ENCODE measurements at places on chromosomes 1 and 21.

DNA sequence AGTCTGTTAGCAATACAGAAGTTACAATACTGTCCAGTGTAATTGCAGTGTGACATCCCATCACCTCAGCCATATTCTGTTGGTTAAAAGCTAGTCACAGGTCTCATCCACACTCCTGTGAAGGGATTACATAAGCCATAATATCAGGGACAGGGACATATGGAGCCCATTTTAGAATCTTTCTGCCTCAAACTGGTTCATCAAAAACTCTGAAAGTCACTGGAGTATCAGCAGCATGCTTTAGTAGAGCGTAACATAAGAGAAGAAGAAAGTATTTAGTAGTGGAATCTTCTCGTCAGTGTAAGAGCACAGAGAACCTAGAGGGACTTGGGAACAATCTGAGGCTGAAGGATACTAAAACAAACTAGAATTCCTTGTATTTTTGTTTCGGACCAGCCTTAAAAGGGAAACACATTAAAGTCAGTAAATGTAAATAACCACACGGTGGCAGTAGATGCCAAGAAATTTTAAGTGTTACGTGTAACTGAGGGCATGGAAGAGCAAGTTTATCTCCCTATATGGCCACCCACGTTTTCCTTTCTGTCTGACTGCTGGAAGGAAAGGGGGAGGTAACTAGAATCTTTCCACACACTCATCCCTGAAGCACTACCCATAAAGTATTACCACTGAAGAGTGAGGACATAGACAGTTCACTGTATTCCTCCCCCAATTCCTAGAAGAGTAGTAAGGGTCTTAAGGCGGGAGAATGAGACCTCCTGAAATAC, 41.6 kb upstream of the AGL start:
- no peak for DNase-seq

DNA sequence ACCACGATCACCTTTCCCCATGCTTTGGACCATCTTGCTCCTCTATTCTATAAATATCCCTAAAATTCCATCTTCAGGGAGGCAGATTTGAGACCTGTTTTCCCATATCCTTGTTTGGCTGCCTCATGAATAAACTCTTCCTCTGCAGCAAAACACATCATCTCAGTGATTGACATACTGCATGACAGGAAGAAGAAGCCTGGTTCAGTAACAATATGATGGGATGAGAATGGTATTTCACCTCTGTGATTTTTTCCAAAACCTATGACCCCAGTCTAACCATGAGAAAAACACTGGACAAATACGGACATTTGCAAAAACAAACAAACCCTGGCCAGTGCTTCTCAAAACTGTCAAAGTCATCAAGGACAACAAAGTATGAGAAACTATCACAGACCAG, 53.8 kb upstream of the ZSWIM5 start:
- DNase-seq, result no peak

GRCh38 chr1:171110621-171111326, 20.1 kb downstream of the FMO3 start:
- DNase-seq, result no peak

DNA sequence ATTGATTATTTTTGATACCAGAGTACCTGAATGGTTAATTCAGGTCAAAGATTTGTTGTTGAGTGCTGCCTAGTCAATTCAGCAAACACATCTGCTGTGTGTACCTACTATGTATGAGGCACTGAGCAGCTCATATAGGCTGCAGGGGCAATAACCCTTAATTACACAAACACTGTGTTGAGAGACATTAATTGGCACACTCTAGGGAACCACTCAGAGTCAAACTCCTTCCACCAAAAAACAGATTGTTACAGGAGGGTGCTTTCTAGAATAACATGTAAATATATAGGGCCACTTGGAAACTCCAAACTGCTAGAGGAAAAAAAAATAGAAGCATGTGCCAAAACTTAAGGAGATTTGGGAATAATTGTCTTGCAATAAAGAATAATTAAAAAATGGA, 31.3 kb downstream of the UBE2U start:
- DNase-seq, result no peak

DNA sequence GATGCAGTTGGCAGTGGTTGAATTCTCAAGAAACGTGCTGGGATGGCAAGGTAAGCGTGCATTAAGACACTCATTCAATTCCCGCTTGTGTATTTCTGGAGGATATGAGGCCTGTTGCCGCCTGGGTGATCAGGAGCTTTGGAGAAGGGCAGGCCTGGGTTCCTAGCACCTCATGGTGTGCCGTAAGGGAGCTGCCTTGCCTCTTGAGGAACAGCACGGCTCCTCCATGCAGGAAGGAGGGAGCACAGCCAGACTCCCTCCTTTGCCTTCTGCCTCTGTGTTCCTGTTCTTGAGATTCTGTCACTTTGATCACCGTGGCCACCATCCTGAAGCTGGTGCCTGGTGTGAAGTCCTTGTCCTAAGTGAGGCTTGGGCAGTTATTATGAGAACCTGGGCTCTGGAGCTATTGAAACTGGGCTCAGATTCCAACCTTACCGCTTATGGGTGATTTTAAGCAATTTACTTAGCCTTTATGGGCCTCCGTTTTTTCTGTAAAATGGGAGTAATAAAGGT, 18.3 kb downstream of the SLFNL1 start:
- no peak for DNase-seq

GRCh38 chr1:204045430-204045829, 27.5 kb upstream of the SOX13 start:
- no peak for DNase-seq

- DNase-seq, result no peak
Measured at GRCh38 chr1:111190931-111191451, 9.5 kb downstream of the DENND2D start.

GRCh38 chr1:151716771-151717631, at the start of gene CELF3:
Gene CELF3, minus strand, starts transcription at chr1:151716803. Its CDS starts 783 bp downstream, at chr1:151716020.
- no peak for DNase-seq

GRCh38 chr1:6546326-6546725, 8.0 kb downstream of the NOL9 start:
- no peak for DNase-seq

DNA sequence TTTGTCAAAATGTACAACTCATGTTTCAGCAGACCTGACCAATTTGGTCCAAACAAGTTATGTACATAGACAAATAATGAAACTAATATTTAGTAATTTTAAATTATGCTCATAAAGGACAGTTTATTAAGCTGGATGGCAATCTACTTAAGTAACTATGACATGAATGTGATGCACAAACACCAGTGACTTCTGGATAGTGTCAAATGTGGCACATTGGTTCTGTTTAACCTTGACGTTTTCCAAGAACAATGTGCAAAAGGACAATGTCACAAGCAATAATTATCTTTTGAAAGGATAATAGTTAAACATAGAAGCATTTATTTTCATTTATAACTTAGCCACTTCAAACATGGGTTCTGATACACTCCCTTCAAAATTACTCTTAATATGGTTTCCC, 80.0 kb downstream of the TRIM33 start:
- no peak for DNase-seq

- DNase-seq, result peak; percentile 98
Measured at GRCh38 chr1:2049718-2050431, at the start of gene PRKCZ. Gene PRKCZ, plus strand, starts transcription at chr1:2050411. Its CDS starts 220 bp downstream, at chr1:2050631.

DNA sequence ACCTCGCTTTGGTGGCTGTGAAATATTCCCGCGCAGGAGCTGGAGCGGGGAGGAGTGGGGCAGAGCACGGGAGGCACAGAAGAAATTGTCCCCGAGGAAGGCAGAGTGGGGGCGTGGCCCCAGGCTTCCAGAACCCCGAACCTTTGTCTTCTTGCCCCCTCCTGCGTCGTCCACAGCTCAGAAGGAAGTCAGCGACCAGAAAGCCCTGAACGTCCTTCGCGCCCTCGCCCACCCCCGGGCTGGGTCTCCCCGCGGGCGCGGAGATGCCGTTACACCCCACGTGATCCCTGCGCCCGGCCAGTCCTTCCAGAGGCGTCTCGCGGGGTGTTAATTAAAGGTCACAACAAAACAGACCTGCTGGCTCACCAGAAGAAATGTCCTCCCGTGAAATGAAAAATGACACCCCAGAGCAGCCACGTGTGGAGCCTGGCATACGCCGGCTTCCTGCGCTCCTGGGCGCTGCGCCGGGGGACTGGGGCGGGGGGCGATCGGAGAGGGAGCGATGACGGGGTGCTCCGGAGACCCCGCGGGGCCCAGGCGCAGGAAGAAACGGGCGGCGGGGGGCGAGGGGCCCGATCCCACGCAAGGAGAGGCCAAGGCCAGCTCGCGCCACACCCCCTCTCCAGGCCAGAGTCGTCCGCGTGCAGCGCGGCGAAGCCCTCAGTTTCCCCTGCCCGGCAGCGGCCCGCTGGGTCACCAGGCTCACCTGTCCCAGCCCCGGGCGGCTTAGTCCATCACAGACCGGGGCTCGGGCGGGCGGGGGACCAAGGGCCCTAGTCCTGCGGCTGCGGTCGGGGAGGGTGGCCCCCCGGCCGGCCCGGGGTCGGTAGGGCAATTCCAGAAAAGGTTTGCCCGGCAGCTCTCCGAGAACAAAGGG, 995 bp upstream of the KIF26B start:
- DNase-seq, result peak; percentile 74

- no peak for DNase-seq
Measured at GRCh38 chr1:11693917-11694316, 2.4 kb downstream of the DRAXIN start.

- DNase-seq, result no peak
Measured at GRCh38 chr21:15001857-15002606, 62.8 kb downstream of the NRIP1 start.

GRCh38 chr1:77016386-77016985, 149.2 kb downstream of the ST6GALNAC5 start:
- no peak for DNase-seq

- DNase-seq, result no peak
Measured at GRCh38 chr1:1430114-1430982, 5.1 kb upstream of the VWA1 start.

DNA sequence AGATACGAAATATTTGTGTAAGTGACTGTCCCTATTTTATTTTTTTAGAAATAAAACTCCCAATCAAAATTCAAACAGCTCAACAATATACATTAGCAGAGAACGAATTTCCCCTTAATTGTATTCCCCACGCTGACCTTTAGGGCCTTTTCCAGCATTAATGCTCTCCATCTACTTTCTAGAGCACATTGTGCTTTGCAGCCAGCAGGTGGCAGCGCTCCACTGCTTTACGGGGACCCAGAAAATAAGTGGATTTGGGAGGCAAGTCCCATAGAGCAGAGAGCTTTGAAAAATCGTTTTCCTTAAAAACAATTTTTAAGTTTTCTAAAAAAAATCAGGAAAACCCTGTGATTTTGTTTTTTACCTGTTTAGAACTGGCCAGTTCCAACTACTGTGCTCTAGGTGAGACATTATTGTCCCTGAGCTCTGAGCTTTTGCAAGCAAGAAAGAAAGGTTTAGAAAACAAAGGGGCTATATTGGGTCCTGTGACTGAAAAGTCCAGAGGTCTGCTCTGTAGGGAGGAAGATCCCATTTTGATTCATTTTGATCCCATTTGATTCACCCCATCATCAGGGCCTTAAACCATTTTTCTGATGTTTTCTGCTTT, 144.4 kb upstream of the ZNF644 start:
- no peak for DNase-seq

GRCh38 chr1:172629170-172629569, 29.7 kb upstream of the FASLG start:
- DNase-seq, result no peak

DNA sequence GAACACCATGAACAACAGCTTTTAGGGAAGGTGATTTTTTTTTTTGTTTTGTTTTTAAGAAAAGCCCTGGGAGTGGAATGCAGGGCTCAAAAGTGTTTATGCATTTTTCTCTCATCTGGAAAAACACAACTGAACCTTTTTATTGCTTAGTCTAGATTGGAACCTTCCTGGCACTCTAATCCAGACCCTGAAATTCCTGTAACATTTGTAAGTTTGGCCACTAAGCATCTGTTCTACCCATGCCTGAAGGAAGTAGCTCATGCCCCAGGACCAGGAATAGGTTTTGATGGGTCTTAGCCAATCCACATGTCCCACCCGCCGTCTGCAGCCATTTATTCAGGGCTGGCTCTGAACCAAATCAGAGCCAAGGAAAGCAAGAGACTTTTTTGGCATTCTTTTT, 39.7 kb upstream of the SLC2A1 start:
- no peak for DNase-seq

GRCh38 chr1:192568063-192568462, 7.5 kb upstream of the RGS1 start:
- no peak for DNase-seq

- no peak for DNase-seq
Measured at GRCh38 chr1:153680120-153680403, 1.6 kb downstream of the NPR1 start.

GRCh38 chr1:245094092-245094491, 60.7 kb upstream of the KIF26B start:
- no peak for DNase-seq

DNA sequence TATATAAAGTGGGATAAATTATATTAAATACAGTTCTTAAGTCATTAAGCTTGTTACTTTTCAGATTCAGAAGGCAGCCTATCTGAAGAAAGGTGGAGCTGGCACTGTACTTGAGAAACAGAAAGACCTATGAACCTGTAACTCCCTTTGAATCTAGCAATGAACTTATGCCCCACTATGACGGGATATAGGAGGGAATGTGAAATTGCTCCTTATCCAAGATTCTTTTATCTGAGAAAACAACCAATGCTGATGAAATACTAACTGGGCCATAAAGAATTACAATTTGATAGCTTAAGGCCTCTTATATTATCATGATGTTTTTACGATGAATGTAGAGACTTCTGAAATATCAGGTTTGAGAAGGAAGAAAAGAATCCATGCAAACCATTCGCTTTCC, 50.1 kb downstream of the ATP1B1 start:
- no peak for DNase-seq

- DNase-seq, result no peak
Measured at GRCh38 chr1:245166471-245166885, 11.7 kb downstream of the KIF26B start.

GRCh38 chr1:30889511-30889910, 19.0 kb downstream of the SDC3 start:
- no peak for DNase-seq

DNA sequence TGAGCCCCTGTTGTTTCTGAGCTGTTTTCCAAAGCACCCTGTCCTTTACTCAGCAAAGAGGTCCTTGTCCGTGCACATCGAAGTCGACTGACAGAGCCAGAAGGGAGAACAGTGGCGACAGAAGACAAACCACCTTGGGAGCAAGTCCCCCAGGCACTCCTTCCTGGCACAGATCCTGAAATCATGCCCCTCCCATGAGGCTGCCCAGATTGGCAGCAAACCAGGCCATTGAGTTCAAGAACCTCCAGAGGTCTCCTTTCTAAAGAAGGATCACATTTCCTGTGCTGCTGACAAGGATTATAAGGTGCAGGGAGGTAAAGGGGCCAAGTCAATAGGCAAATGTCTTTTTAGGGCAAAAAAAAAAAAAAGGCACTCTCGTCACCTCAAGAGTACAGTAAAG, 84.7 kb upstream of the HIVEP3 start:
- no peak for DNase-seq

GRCh38 chr1:117014209-117014608, 12.6 kb downstream of the CD101 start:
- no peak for DNase-seq

GRCh38 chr1:219813294-219813693, 115.1 kb downstream of the SLC30A10 start:
- DNase-seq, result no peak

Data from activated CD8-positive, alpha-beta memory T cell treated with anti-CD3 and anti-CD28 coated beads for 24 hours (primary cell).